ENCODE measurements at places on chromosomes 13 and 19.

DNA sequence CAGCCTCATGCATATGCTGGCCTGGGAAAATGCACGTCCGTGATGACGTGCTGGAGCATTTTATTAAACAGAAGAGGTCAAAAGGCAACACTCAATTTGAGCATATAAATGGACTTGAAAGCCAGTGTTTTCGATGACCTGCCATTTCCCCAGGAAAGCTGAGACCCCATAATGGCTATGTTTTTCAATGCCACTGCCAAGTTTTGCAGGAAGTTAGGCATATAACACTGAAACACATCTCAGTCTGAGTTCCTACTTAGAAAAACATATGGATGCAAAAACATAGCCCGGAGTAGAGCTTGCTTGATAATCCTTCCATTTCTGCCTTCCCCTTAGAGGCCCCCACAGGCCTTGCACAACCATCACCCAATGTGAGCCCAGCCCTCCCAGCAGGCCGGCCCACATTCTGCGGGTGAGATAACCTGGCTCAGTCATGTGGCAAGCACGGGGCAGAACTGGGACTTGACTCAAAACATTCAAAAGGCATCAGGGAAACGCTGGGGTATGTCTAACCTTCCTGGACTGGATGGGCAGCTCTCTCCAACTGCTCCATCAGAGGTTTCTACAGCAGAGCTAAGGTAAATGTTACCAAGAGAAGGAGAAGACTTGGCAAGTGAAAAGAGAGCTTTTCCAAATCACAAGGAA lies 24.9 kb downstream of the EPS15L1 start:
- DNase-seq = no peak

DNA sequence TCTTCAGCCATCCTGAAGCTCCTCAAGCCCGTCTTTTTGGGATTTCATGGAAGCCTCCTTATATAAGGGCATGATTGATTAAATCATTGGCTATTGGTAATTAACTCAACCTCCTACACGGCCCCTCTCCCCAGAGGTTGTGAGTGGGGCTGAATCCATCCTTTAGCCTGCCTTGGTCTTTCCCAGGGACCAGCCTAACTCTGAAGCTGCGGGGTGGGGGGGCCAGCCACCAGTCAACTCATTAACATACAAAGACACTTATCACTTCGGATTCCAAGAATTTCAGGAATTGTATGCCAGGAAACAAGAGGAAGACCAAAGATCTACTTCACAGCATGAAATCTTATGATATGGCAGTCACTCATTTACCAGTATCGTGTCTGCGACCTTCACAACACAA lies 9.9 kb downstream of the COL4A1 start:
- no peak for DNase-seq

GRCh38 chr13:95023405-95023804 lies 277.8 kb downstream of the ABCC4 start:
- DNase-seq = no peak

- no peak for DNase-seq
Measured at GRCh38 chr19:44553478-44554171, 24.1 kb upstream of the CEACAM20 start.
